ENCODE measurements at places on chromosomes 3 and 15.
A peak's percentile ranks its signal among the peaks of the same experiment; 100 is the strongest.

- no peak for DNase-seq
Measured at GRCh38 chr3:113873293-113873692, 34.7 kb downstream of the GRAMD1C start.

DNA sequence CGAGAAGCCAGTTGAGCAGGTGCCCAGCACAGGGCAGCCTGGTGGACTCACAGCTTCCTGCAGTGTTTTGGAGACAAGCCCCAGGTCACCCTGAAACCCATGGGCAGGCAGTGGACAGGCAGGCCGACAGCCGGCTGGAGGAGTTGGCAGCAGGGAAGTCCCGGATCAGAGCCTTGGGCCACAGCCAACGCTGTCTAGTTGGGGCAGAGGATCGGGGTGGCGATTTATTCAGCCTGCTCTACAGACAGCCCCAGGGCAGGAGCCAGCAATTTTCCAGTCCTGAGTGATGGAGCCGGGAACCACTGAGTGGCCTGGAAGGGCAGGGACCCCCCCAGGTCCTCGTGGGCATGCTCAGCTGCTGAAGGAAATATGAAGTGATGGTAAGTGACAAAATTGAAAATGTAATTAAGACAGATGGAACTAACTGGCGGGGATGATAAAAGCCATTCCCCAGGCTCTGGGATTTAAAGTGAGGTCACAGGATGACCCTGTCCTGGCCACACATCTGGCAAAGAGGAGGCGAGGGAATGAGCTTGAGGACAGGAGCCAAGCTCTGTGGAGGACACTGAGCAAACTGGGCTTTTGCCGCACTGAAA is 34.4 kb upstream of the TBC1D21 start:
- no peak for DNase-seq

DNA sequence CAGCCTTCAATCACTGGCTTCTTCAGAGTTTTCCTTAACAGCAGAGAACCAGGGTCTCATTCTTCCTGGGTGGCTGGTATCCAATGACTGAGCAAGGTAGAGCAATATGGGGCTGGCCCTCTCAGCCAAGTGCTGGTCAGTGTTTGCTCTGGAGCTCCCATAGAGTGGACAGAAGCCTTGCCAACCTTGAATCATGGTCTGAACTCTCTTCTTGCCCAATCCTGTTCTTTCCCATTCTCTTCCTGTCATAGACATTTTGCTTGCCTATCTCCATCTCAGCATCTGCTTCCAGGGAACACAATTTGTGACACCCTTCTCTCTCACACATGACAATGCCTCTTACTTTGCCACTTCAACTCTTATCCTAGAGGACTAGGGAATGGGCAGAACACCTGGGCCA is 245.6 kb upstream of the PEX5L start:
- DNase-seq = no peak

DNA sequence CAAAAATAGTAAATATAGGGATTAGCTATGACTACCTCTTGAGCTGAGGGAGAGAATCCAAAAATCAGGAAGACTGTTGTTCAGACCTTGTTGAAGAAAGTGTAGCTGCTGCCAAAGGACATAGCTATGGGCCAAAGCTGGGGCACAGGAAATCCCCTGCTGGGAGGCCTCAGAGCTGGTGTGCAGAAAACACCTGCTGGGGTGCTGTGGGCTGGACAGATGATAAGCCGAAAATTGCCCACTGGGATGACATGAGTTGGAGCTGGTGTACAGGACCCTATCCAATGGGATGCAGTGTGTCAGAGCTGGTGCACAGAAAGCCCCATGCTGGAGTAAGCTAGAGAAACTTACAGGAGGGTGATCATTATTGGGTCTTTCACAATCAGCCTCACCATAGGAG is 121.9 kb downstream of the NEO1 start:
- DNase-seq = no peak

DNA sequence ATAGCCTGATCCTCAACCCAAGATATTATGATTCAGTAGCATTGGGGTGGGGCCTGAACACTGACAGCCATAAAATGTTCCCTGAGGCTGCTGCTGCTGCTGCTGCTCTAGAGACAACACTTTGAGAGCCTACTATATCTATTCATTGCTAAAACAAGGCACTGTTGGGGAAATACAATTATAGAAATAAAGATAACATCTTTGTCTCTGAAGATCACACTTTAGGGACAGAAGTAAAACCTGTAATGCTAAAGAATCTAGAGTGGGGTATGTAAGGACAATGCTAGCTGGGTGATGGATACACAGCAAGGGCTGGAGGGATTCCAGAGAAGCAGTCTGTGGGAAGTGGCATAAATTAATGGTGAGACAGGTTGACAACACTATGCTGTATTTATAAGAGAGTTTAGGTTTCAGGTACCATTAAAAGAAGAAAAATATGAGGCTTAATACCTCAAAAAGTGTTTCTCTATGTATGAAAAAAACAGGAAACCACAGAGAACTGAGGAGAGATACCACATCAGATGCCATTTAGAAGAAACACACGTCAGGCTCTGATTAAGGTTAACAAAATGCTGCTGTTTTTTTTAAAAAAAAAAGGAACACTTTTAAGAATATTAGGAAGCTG is 115.9 kb downstream of the CBLB start:
- peak; percentile 72 for DNase-seq

GRCh38 chr3:9129365-9129764 is 120.1 kb downstream of the SRGAP3 start:
- no peak for DNase-seq

DNA sequence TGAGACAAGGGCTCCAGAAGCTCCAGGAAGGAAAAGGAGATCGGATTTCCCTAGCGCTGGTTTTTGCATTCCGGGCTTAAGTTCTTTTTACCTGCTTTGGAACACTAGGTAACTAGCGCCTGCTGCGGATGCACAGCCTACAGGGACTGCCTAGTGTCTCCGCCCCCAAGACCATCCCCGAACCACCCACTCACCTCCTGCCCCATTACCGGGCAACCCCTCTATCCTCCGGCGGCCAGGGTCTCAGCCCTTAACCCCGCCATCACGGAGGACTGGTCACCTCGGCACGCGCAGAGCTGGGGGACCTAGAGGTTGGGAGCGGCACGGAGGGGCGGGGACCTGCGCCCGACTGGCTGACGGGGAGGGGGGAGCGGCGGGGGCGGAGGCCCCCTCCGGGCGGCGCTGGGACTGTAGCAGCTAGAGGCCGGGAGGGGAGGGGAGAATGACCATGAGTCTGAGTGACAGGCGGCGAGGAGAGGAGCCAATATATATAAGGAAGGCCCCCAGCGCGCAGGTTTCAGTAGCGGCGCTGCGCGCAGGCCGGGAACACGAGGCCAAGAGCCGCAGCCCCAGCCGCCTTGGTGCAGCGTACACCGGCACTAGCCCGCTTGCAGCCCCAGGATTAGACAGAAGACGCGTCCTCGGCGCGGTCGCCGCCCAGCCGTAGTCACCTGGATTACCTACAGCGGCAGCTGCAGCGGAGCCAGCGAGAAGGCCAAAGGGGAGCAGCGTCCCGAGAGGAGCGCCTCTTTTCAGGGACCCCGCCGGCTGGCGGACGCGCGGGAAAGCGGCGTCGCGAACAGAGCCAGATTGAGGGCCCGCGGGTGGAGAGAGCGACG is at the start of gene DLL4:
TSS of gene DLL4 (plus strand) at position 520 of the 839 bp plus-strand sequence. CDS start 329 bp downstream, outside the sequence.
- DNase-seq = peak; percentile 75

- no peak for DNase-seq
Measured at GRCh38 chr3:105791131-105791530, 77.7 kb downstream of the CBLB start.

DNA sequence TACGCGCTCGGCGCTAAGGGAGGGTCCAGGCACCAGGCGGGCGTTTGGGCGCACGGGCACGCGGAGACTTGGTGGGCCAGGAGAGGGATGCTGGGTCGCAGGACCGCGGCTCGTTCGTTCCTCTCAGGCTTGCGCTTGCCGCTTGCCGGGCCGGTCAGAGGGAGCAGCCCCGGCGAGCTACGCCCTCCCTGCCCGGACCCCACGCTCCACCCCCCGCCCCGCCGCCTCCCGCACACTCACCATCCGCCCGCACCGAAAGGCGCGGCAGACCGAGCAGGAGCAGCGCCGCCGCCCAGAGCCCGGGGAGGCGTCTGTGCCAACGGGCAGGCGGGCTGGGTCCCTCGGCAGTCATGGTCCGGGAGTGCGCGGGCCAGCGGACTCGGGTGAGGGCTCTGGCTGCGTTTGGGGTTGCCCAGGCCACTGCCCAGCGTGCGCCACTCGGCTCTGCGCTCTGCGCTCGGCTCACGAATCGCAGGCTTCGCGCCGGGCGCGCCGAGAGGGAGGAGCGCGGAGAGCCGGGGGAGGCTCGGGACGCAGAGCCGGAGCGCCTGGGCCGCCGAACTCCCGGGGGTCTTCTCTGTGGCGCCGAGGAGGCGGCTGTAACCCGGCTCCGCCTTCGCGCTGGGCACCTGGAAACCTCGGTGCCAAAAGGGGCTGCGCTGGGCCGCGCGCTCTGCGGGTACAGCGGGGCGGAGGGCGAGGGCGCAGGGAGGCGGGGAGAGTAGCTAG is at the start of gene SUSD5:
TSS of gene SUSD5 (minus strand) at position 365 of the 729 bp plus-strand sequence. CDS start at position 352, 13 bp downstream.
- no peak for DNase-seq

Data from activated effector memory CD4-positive, alpha-beta T cell treated with anti-CD3 and anti-CD28 coated beads, Interleukin-2, amount 50 U/mL, for 16 hours (primary cell).